ENCODE measurements at places on chromosomes 11 and 22.

DNA sequence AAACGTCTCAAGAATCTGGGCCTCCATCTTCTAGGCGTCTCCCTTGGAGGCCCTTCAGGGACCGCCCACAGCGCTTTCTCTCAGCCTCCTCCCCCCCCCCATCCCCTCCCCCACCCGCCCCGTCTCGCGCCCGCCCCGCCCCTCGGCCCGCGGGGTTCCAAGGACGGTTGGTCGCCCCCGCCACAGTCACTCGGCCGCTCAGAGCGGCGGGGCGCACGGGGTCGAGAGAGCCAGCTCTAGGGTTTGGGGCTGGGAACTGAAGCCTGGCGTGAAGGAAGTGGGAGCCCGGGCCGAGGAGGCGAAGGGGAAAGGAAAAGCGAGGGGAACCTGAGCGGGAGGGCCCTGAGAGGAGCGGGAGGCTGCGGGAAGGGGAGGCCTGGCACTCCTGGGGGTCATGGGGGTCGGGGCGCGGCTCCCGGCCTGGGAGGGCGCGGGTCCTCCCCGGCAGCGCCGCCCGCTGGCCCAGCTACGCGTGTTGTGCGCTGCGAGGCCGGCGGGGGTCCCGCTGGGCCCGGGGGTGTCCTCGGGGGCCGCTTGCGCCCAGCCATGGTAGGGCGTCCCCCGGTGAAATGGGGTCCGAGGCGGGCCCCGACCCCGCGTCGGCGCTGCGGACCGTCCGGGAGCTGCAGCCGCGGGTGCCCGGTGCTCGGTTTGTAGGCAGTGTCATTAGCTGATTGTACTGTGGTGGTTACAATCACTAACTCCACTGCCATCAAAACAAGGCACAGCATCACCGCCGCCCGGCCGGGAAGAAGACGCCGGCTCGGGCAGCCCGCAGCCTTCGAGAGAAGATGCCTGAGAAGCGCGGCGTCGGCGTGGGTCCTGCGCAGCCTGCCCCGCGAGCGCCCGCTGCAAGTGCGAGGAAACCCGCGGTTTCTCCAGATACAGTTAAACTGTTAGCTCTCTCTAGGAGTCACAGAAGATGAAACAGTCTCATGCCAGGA, at the start of gene BTG4:
Gene BTG4, minus strand, starts transcription at position 91 of the 944 bp plus-strand sequence. CDS start 13,610 bp downstream, outside the sequence.
- DNase-seq = peak; percentile 24

DNA sequence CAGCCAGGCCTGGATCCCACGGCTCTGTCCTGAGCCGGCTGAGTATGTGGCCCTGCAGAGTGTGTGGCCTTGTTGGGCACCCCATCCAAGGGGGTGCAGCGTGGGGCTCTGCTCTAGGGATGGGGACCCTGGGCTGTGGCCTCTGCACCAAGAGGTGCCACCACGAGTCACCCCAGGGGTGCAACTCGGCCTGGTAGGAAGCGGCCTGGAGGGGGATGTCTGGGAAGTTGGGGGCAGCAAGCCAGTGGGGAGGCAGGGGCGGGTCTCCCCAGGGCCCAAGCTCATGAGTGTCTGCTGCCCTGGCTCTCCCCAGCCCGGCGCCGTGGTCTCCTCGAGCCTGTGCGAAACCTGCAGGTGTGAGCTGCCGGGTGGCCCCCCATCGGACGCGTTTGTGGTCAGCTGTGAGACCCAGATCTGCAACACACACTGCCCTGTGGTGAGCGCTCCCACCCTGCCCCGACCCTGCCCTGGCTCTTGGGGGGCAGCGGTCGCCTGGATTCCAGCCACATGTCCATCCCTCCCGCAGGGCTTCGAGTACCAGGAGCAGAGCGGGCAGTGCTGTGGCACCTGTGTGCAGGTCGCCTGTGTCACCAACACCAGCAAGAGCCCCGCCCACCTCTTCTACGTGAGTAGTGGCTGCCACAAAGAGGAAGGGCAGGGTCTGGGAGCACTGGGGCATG, 24.2 kb upstream of the MUC5B start:
- DNase-seq = no peak

DNA sequence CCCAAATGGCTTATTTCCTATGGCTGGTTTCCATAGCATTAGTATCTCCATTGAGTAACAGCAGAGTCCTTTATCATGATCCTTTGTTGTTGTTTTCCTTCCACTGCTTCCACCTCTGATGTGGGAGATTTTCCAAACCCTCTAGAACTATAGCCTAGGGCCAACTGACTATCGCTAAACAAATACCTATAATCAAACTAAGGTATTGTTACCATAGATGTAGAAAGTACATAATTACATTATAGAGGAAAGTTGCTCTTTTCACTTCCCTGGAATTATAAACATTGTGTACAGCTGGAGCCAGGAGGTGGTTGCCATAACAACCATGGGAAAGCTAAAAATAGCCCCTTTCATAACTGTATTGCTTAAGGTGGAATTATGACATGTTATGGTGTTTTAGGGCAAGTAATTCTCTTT, 47.0 kb upstream of the ALKBH3 start:
- DNase-seq = no peak

- DNase-seq = no peak
Observed at GRCh38 chr11:93498161-93498560, 45.0 kb downstream of the SMCO4 start.

DNA sequence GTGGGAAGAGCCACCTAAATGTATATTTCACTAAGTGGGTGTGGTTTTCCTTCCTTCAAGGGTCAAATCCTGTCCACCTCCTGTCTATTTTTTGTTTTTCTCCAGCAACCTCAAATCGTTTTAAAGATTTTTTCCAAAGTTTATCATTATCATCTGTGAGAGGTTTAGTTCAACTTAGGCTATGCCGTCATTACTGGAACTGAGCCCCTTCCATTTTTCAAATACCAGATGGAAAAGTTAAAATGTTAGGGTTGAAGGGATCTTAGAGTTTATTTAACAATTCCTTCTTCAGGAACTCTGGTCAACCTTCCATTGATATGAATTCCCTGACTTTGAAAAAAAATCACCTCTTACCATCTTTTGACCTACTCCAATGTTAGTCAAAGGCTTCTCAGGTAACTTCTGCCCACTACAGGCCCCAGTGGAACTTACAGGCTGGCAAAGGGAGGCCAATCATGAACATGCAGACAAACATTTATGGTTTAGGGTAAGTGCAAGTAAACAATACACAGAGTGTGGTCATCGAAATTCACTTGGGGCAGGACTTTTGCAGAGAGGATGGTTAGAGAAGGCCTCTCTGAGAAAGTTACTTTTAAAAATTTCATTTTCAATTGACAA, 45.2 kb downstream of the SYN3 start:
- no peak for DNase-seq

DNA sequence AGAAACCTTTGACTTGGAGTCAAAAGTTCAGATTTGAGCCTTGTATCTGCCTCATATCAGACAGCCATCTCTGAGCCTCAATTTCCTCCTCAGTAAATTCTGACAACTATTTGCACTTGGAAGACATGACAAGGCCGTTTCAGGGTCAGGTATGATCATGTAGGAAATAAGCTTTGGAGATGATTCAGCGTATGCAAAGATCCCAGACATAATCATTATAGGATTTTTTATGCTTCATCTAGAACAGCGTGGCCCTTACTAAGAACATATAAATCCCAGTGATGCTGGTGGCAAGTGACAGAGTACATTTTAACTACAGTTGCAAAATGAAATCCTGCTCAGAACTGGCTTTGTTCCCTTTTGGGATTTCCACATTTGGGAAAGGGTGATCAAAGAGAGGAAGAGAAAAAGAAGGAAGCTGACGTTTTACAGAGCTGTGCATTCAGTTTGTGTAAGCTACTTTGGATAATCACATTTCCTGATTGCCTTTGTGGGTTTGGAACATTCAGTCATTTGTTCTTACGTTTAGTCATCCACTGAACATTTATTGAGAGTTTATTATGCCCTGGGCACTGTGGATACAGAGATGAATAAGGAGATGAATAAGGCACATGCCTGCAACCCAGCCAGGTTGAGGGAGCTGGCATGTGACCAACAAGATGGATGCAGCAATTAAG, 81.9 kb upstream of the HEPHL1 start:
- DNase-seq = no peak

DNA sequence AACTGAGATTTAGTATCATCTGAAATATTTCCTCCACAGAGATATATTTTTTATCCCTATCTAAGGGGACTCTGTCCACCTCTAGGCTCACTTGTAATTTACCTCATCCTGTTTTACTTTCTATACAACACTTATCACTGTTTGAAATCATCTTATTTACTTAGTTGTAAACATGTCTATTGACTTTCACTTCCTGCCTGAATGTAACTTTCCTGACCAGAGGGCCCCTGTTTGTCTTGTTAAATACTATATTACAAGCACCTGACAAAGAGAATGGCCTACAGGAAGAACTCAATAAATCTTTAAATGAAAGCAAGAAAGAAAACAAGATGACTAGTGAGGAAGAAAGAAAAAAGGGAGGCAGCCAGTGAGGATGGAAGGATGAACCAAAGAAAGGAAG, 1727.5 kb downstream of the LRRC4C start:
- no peak for DNase-seq

DNA sequence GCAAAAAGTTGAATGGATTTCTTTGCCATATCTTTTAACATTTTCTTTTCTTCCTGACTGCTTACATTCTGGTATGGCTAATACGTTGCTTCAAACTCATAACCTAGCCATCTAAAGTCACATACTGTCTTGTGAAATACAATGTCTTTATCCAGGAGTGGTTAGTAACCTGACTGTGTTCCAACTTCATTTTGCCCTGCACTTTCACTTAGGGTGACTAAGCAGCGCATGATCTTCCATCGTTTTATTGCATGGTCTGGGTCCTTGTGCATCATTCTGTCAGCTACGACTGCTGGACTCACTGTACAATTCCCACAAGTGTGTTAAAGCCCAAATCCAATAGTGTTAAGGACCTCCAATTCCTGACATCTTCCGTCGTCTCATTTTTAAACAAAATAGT, 403.2 kb downstream of the NTM start:
- no peak for DNase-seq

DNA sequence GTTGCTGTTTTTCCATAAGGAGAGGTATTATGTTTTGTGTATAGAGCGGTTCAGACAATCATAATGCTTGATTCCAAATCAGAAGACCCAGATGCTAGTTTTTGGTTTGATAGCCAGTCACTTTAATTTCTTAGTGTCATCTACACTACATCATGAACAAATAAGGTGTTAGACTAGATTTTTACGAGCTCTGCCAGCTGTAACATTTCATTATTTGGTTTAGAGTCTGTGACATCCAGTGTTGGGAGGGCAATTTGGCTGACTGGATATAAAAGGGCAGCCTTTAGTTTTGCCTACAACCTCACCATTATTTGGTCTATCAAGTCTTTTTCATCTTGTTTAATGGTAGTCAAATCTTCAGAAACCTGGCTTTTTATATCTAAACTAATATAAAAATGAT, 30.2 kb upstream of the FBXO3 start:
- no peak for DNase-seq

- no peak for DNase-seq
Observed at GRCh38 chr11:7281079-7281478, 29.4 kb downstream of the SYT9 start.

DNA sequence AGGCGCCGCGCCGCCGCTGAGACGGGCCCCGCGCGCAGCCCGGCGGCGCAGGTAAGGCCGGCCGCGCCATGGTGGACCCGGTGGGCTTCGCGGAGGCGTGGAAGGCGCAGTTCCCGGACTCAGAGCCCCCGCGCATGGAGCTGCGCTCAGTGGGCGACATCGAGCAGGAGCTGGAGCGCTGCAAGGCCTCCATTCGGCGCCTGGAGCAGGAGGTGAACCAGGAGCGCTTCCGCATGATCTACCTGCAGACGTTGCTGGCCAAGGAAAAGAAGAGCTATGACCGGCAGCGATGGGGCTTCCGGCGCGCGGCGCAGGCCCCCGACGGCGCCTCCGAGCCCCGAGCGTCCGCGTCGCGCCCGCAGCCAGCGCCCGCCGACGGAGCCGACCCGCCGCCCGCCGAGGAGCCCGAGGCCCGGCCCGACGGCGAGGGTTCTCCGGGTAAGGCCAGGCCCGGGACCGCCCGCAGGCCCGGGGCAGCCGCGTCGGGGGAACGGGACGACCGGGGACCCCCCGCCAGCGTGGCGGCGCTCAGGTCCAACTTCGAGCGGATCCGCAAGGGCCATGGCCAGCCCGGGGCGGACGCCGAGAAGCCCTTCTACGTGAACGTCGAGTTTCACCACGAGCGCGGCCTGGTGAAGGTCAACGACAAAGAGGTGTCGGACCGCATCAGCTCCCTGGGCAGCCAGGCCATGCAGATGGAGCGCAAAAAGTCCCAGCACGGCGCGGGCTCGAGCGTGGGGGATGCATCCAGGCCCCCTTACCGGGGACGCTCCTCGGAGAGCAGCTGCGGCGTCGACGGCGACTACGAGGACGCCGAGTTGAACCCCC, 798 bp downstream of the BCR start:
- no peak for DNase-seq

GRCh38 chr22:33227791-33228190, 169.6 kb upstream of the SYN3 start:
- DNase-seq = no peak

GRCh38 chr11:66659763-66660162, 17.9 kb downstream of the RBM4B start:
- no peak for DNase-seq

Measured in KG1 (cell line).